Right ventricle myocardium superior (tissue), 1 donor: ENCODE measurements at places on chromosomes 12 and 14. TPM values are rescaled to one million over a fixed set of nuclear protein-coding genes. Genes with fewer than 3 reads are reported as not detected.

KLHDC1 gene
- total RNA-seq, result 5.9 TPM

ARMH4 gene
- total RNA-seq, result 6.2 TPM

STAB2 gene
- 0.05 TPM for total RNA-seq

LGR5 gene
- total RNA-seq, result not detected

KLRC4 gene
- not detected for total RNA-seq

CHGA gene
- not detected for total RNA-seq

GLT1D1 gene
- 0.30 TPM for total RNA-seq

TRHDE gene
- 1.5 TPM for total RNA-seq

KHNYN gene
- total RNA-seq, result 22.5 TPM

GYS2 gene
- not detected for total RNA-seq

DHRS4L2 gene
- total RNA-seq, result 17.7 TPM

PLD4 gene
- 0.13 TPM for total RNA-seq

SMAGP gene
- total RNA-seq, result 2.8 TPM

OXA1L gene
- 164 TPM for total RNA-seq

GLI1 gene
- 0.56 TPM for total RNA-seq

YAF2 gene
- 75.8 TPM for total RNA-seq

PMCH gene
- not detected for total RNA-seq

IGF1 gene
- 8.3 TPM for total RNA-seq

MFAP5 gene
- 45.9 TPM for total RNA-seq

TPH2 gene
- total RNA-seq, result not detected

TSPAN19 gene
- 0.27 TPM for total RNA-seq

SCYL2 gene
- total RNA-seq, result 24.7 TPM

ARHGAP9 gene
- 4.1 TPM for total RNA-seq

SCNN1A gene
- total RNA-seq, result not detected

PLA2G1B gene
- total RNA-seq, result not detected

MIP gene
- total RNA-seq, result not detected

GLIPR1L2 gene
- total RNA-seq, result 2.4 TPM
